ENCODE measurements at places on chromosomes 1 and 21.

- H3K4me3 ChIP-seq: no peak overlapping the region
- H3K36me3 ChIP-seq: no peaks in the 10 kb centered on the region
- H3K4me1 ChIP-seq: peaks cover 18% of the 10 kb centered on the region
- no peak overlapping the region for H3K27ac ChIP-seq
- no peak for DNase-seq
- no peaks in the 10 kb centered on the region for H3K27me3 ChIP-seq
Observed at GRCh38 chr1:218425647-218426342, 80.7 kb downstream of the TGFB2 start.

DNA sequence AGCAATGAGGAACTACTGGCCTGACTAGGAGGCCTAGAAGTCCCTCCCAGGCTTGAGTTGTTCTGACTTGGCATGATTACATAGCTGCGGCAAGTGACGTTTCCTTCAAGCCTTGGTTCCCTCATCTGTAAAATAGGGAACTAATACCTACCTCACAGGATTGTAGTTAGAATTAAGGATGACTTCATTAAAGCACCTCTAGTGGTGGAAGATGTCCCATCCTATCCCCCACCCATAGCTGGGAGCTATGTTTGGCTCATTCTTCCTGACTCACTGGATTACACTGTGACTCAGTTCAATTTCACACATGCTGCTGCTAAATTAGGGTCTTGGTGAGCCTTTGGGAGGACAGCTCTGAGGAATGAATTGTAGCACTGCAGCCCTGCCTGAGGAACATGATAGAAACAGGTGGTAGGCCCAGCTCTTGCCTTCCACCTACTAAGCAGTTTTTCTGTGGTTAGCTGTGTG, 6.0 kb upstream of the SHISA4 start:
- peaks cover 5% of the 10 kb centered on the region for H3K36me3 ChIP-seq
- no peak overlapping the region for H3K27ac ChIP-seq
- H3K27me3 ChIP-seq: no peaks in the 10 kb centered on the region
- peak; percentile 55 for DNase-seq

DNA sequence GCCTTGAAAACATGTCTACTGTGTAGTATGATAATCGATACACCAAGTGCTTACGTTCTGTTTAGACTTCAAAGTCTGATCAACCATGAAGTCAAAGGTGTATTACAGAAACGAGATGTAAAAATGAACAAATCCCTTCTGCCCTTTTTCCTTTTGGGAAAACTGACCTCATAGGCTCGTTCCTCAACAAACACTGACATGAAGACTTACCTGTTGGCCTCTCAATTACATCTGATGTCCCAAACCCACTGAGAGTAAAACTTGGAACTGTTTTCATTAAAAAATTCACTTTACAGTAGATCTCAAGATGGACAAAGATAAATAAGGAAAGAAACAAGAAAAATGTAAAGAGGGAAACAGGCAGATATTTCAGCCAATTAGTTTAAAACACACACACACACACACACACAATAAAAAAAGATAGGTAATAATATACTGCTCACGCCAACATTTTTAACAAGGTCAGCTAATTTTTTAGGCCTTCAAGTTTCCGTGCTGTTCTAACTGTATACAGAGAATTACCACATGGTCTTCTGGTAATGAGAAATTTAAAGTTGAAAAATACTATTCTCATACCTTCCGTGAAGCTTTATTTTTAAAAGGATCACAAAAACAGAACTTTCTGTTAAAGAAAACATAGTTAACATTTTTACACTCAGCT, 2.1 kb downstream of the HMGN1 start:
- H3K27me3 ChIP-seq: no peaks in the 10 kb centered on the region
- DNase-seq: no peak

GRCh38 chr1:159181328-159182024, 10.1 kb downstream of the CADM3 start:
- H3K4me3 ChIP-seq: no peak overlapping the region
- no peak overlapping the region for H3K27ac ChIP-seq
- H3K4me1 ChIP-seq: no peaks in the 10 kb centered on the region

GRCh38 chr1:56461158-56462127, 117.9 kb downstream of the PLPP3 start:
- no peaks in the 10 kb centered on the region for H3K4me1 ChIP-seq
- H3K36me3 ChIP-seq: no peaks in the 10 kb centered on the region
- DNase-seq: no peak
- no peak overlapping the region for H3K27ac ChIP-seq
- no peak overlapping the region for H3K4me3 ChIP-seq
- no peaks in the 10 kb centered on the region for H3K27me3 ChIP-seq

DNA sequence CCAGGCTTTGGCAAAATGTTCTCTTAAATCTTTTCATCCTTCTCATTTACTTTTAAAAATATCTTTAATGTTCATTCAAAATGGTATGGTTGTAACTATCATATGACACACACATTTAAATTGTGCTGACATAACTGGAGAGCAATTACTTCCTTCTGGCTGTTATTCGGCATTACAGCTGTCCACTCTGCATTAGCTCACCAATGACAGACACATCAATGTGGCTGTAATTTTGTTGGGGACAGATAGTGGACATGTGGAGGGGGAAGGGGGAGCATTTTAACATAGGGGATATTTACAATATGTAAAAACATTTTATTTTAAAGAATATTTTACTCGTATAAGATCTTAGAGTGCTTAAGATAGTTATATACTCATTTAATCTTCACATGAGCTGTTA, 319.8 kb downstream of the HMCN1 start:
- no peak for DNase-seq
- peaks cover 69% of the 10 kb centered on the region for H3K36me3 ChIP-seq
- H3K27me3 ChIP-seq: no peaks in the 10 kb centered on the region
- H3K27ac ChIP-seq: no peak overlapping the region

DNA sequence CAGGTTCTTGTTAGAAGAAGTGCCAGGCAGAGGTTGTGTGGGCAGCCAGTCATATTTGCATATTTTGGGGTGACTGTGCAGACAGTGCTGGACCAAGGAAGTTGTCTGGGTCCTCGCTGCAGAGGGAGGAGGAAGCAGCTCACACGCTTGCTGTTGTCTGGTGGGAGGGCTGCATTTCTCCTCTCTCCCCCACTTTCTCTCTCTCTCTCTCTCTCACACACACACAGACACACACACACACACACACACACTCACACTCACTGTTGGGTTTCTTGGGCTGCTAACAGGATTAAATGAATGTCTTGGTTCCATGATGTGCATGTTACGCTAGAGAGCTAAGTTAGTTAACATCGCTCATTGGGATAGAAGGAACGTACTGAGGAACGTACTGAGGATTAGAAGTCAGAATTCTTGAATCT, 72.9 kb downstream of the AGPAT3 start:
- H3K4me1 ChIP-seq: peaks cover 6% of the 10 kb centered on the region
- peak; percentile 27 for DNase-seq
- H3K4me3 ChIP-seq: no peak overlapping the region
- no peaks in the 10 kb centered on the region for H3K27me3 ChIP-seq
- H3K36me3 ChIP-seq: no peaks in the 10 kb centered on the region
- H3K27ac ChIP-seq: no peak overlapping the region

DNA sequence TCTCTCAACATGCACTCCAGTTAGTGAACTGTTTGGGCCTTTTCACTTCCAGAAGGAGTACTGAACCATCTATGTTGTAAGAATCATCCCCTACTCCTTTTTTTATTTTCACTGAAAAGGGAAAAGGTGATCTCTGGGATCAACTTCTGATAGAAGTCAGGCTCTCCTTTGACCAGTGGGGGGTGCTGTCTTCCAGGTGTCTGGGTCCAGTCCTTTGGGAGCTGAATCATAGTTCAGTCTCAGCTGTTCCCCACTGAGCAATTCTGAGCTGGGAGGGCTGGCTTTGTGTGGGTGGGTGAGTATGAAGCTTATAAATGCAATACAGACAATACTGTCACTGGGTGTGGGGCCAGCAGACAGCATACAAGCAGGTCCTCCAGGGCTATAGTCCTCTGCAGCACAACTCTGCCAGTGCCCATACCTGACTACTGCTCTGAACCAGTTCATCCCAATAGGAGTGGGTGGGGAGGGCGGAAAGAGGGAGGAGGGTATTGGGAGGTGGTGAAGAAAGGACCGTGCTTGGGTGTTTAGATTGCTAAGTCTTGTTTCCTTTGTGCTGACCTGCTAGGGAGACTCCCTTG, 12.5 kb upstream of the SARS1 start:
- H3K27me3 ChIP-seq: no peaks in the 10 kb centered on the region
- peak; percentile 89 for DNase-seq
- no peak overlapping the region for H3K4me3 ChIP-seq
- H3K27ac ChIP-seq: no peak overlapping the region

- no peaks in the 10 kb centered on the region for H3K27me3 ChIP-seq
- peaks cover 13% of the 10 kb centered on the region for H3K4me1 ChIP-seq
- no peak overlapping the region for H3K4me3 ChIP-seq
- no peak overlapping the region for H3K27ac ChIP-seq
Observed at GRCh38 chr1:2560299-2561073, 4.3 kb downstream of the TNFRSF14 start.

DNA sequence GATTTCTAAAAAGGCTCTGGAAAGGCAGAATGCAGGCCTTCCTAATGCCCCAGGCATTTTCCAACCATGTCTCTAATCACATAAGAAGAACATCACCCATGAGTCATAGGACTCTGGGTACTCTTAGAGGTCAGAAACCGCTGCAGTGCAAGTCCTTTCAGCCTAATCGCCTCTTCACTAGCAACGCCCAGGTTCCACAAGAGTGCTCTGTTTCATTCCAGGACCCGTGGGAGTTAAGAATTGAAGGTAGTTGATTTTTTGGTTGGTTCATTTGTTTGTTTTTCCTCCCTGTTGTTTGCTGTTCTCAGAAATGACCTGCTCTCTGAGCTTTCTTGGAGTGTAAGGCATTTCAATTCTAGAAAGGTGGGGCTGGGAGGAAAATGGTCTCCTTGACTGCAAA, 123.2 kb downstream of the NR5A2 start:
- peaks cover 2% of the 10 kb centered on the region for H3K27me3 ChIP-seq
- H3K4me1 ChIP-seq: peaks cover 3% of the 10 kb centered on the region
- H3K27ac ChIP-seq: no peak overlapping the region

- H3K27ac ChIP-seq: peak overlapping the region; percentile 78
- peak; percentile 45 for DNase-seq
- H3K4me1 ChIP-seq: peaks cover 10% of the 10 kb centered on the region
- H3K27me3 ChIP-seq: no peaks in the 10 kb centered on the region
Observed at GRCh38 chr21:41802684-41803083, 35.8 kb upstream of the RIPK4 start.

GRCh38 chr21:29195981-29196669, 65.7 kb downstream of the MAP3K7CL start:
- peaks cover 14% of the 10 kb centered on the region for H3K4me1 ChIP-seq
- no peaks in the 10 kb centered on the region for H3K27me3 ChIP-seq
- peak overlapping the region; percentile 83 for H3K27ac ChIP-seq
- peak overlapping the region; percentile 52 for H3K4me3 ChIP-seq

GRCh38 chr1:110921953-110922352, 41.8 kb downstream of the LRIF1 start:
- H3K4me3 ChIP-seq: no peak overlapping the region
- H3K4me1 ChIP-seq: peaks cover under 1% of the 10 kb centered on the region
- no peak overlapping the region for H3K27ac ChIP-seq
- no peaks in the 10 kb centered on the region for H3K27me3 ChIP-seq

GRCh38 chr1:16127676-16128337, 28.1 kb downstream of the EPHA2 start:
- peaks cover 39% of the 10 kb centered on the region for H3K4me1 ChIP-seq
- H3K36me3 ChIP-seq: peaks cover 65% of the 10 kb centered on the region
- peak overlapping the region; percentile 11 for H3K27ac ChIP-seq
- H3K27me3 ChIP-seq: no peaks in the 10 kb centered on the region
- no peak overlapping the region for H3K4me3 ChIP-seq

DNA sequence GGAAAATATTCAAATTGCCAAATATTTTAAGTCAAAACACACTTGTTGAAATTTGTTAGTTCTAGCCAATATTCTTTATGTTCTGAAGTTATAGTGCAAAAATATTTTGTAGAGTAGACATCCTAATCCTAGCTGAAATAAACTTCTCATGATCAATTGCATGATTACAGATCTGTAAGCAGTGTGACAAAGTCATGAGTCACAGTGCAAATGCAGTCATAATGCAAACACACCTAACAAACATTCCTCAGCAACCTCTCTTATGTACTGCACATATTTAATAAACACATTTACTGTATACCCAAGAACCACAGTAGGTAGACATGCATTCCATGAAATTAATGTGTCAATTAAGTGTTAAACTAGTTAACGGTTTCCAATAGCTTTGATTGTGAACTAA, 1857.4 kb downstream of the NCAM2 start:
- DNase-seq: no peak
- H3K27me3 ChIP-seq: no peaks in the 10 kb centered on the region
- H3K27ac ChIP-seq: no peak overlapping the region
- H3K36me3 ChIP-seq: no peaks in the 10 kb centered on the region

- no peak overlapping the region for H3K4me3 ChIP-seq
- DNase-seq: peak; percentile 78
- no peaks in the 10 kb centered on the region for H3K36me3 ChIP-seq
- peaks cover 16% of the 10 kb centered on the region for H3K4me1 ChIP-seq
- H3K27me3 ChIP-seq: peaks cover 22% of the 10 kb centered on the region
Observed at GRCh38 chr1:59078070-59078800, 218.7 kb upstream of the FGGY start.

DNA sequence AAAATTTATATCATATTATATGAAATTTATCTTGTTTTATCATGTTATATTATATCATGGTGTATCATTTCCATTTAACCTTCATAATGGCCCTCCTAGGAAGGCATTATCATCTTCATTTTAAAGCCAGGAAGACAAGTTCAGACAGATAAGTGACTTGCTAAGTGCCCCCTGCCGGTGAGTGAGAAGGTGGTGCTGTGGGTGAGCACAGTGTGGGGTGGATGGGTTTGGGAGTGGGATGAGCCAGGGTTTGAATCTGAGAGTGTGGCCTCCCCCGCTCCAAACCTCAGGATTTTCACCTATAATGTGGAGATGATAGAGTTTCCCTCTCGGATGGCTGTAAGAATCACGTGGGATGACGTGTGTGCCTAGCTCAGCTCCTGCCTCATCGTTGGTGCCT, 108.7 kb upstream of the IGSF21 start:
- H3K27ac ChIP-seq: no peak overlapping the region
- H3K4me3 ChIP-seq: no peak overlapping the region
- peaks cover 24% of the 10 kb centered on the region for H3K27me3 ChIP-seq
- no peaks in the 10 kb centered on the region for H3K4me1 ChIP-seq
- no peaks in the 10 kb centered on the region for H3K36me3 ChIP-seq
